Astrocyte (in vitro differentiated cells and primary cell): ENCODE measurements at places on chromosomes 2 and 18. TPM values are rescaled to one million over a fixed set of nuclear protein-coding genes. Genes with fewer than 3 reads are reported as not detected.

Gene PFN4
- 0.48 and 0.64 TPM in 2 replicates for total RNA-seq

DNA sequence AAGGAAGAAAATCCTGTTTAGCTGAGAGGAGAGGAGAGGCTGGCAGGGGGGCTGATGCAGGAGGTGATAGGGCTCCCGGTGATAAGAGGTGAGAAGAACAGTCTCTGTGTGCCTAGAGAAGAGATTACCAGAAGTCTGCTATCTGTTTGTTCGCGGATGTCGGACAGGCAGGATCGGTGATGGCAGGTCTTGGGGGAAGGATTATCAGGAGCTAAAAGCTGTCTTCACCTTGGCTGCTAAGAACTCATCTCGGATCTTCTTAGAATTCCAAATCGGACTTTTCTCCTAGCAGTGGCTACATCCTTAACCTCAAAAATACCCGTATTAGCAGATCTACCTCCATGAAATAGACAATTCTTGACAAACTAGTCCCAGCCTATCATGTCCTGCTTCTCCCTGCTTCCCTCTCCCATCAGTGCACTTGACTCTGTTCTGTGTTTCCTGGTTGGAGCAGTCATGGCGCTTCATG lies 282.1 kb upstream of the TRIB2 start:
- no peak for DNase-seq
- no peak overlapping the region for H3K27ac ChIP-seq
- no peak overlapping the region for H3K4me3 ChIP-seq
- H3K36me3 ChIP-seq = no peaks in the 10 kb centered on the region
- H3K4me1 ChIP-seq = peaks cover 3% of the 10 kb centered on the region
- H3K27me3 ChIP-seq = no peaks in the 10 kb centered on the region

DNA sequence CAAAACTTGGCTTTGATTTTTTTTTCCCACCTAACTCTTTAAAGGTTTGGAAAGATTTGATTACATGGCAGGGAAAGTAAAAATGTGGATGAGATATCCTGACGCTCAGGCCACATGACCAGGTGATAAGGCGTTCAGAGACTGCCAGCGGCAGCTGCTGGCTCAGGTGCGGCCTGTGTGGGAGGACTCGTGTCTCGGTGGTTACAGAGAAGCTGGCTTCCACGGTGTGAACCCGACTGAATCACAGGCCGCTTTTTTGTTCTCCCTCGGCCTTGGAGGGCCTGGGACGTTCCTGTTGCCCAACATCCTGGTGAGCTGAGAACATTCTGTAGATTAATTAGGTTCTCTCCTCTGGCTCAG lies 124.2 kb upstream of the ZNF516 start:
- H3K27me3 ChIP-seq = peaks cover 4% of the 10 kb centered on the region
- no peak overlapping the region for H3K4me3 ChIP-seq

DNA sequence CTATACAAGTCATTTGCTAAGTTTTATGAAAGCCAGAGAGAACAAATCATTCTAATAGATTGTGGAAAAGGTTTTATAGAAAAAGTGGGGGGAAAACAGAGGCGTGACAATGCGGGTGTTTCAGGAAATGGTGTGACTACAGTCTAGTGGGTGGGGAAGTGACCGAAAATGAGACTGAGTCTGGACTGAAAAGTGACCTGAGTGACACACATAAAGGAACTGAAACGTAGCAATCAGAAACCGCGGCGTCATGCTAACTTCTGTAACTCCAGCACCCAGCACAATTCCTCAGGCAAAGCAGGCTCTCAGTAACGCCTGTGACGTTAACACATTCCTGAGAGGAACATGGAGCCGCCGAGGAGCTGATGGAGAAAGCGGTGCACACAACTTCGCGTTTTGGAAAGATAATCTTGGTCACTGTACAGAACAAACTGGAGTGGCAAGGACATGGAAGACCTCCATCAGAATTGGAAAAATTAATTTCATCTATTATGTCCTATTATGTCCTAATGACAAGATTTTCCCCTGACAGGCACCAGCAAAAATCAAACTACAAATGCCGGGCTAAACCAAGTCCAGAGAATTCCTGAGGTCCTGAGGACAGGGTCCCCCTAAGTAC lies 1.4 kb upstream of the CD226 start:
- H3K36me3 ChIP-seq = no peaks in the 10 kb centered on the region
- no peak overlapping the region for H3K27ac ChIP-seq
- no peak overlapping the region for H3K4me3 ChIP-seq
- H3K4me1 ChIP-seq = peaks cover 3% of the 10 kb centered on the region

- DNase-seq = peak; percentile 90
- H3K27me3 ChIP-seq = no peaks in the 10 kb centered on the region
- H3K27ac ChIP-seq = peak overlapping the region; percentile 94
- no peaks in the 10 kb centered on the region for H3K36me3 ChIP-seq
Observed at GRCh38 chr2:43075811-43076585, 150.4 kb downstream of the ZFP36L2 start.
